Stimulated activated CD4-positive, alpha-beta T cell treated with anti-CD3 and anti-CD28 coated beads, Interleukin-12 subunit alpha, Interleukin-12 subunit beta, amount 100 ng/mL, for 24 hours (primary cell): ENCODE measurements at places on chromosomes 2 and 18.

DNA sequence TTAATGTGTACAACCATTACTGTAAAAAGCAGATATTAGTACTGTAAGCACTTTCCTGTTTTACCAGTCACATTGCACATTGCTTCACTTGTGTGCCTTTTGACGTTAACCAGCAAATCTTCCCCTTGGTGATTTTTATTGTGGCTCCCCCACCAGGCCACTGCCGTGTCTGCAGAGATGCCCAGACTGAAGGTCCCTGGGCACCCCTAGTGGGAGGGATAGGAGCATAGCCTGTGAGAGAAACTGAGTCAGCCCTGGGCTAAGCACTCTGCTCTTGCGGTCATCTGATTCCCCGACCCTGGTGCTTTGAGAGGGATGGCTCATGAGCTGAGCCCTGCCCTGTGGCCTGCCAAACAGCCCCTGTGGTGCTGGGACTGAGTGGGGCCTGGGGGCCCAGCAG, 73.4 kb downstream of the INPP4A start:
- no peak for DNase-seq

DNA sequence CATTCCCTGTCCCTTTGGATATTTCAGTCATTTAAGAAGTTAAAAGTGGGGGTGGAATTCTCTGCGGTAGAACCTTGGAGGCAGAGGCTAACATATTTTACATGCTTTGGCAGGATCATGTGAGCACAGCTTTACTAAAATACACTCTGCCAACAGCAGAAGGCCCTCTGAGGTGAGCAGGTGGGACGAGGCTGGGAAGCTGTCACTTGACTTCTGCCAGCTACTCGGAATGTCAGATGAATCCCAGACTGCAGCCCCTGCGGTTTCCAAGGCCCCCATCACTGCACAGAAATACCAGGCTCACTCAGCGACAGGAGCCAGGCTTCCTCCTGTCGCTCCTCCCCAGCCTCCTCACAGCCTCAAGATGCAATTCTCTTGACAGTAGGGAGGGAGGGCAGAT, 220.9 kb upstream of the REV1 start:
- DNase-seq = no peak

- DNase-seq = no peak
Measured at GRCh38 chr2:95309599-95309998, 12.5 kb downstream of the KCNIP3 start.

DNA sequence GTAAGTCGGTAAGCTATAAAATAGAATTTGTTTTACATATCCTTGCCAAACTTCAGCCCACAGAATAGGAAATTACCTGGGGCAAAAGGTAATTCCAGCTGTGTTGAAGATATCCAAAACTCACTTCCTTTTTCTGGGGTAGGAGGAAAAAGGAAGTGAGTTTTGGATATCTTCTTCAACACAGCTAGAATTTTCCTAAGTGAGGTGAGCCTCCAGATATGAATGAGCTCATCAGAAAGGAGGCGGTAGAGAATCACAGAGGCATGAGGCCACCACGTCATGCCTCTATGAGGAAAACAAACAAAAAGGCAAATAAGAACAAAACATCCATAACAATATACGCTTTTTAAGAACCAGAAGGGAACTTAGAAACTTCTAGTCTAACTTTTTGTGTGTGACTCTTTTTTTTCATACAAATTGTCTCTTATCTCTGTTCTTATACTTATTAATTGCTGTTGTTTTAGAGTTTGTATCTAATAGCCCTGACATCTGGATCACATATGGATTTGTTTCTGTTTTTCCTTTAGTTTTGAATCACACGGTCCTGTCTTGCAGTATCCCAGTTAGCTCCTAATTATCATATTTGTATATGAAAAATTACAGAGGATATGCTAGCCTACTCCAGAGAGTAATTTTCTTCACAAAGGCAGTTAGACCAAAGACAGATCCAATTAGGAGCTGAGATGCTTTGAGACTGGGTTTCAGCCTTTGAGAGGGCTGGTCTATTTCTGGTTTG, 104.5 kb downstream of the RBM43 start:
- no peak for DNase-seq

- no peak for DNase-seq
Measured at GRCh38 chr2:58922245-58922644, 681.1 kb upstream of the FANCL start.

GRCh38 chr2:30287190-30287840, 56.0 kb downstream of the LBH start:
- DNase-seq = no peak

GRCh38 chr2:61671561-61672315, 133.6 kb upstream of the XPO1 start:
- DNase-seq = no peak

- no peak for DNase-seq
Measured at GRCh38 chr18:12476955-12477354, 69.2 kb downstream of the PRELID3A start.

- no peak for DNase-seq
Measured at GRCh38 chr2:134459706-134460406, 206.0 kb downstream of the MGAT5 start.

DNA sequence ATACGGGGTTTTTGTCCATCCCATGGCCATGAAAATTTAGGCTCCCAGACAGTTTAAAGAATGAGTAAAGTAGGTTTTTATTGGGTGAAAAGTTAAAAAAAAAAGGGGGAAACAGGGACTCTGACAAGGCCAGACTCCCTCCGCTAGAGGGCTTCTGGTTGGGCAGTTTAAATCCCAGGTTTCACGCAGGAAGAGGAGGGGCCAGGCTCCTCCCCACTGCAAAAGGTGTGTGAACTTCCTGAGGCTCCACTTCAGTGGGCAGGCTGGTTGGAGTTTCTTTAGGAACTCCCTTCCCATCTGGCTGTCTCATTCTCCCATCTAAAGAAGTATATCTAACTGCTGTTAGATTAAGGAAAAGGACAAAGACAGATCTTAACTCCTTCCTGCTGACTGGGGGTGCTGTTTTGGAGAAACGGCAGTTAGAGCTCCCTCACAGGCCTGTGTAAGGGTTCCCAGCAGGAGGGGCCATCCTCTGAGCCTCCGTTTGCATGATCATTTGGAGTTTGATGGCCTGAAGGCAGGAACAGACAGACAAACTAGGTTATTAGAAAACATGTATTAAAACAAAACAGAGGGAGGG, 1160.7 kb downstream of the CNTNAP5 start:
- DNase-seq = no peak

- DNase-seq = no peak
Measured at GRCh38 chr2:222927600-222927999, 66.8 kb downstream of the ACSL3 start.

DNA sequence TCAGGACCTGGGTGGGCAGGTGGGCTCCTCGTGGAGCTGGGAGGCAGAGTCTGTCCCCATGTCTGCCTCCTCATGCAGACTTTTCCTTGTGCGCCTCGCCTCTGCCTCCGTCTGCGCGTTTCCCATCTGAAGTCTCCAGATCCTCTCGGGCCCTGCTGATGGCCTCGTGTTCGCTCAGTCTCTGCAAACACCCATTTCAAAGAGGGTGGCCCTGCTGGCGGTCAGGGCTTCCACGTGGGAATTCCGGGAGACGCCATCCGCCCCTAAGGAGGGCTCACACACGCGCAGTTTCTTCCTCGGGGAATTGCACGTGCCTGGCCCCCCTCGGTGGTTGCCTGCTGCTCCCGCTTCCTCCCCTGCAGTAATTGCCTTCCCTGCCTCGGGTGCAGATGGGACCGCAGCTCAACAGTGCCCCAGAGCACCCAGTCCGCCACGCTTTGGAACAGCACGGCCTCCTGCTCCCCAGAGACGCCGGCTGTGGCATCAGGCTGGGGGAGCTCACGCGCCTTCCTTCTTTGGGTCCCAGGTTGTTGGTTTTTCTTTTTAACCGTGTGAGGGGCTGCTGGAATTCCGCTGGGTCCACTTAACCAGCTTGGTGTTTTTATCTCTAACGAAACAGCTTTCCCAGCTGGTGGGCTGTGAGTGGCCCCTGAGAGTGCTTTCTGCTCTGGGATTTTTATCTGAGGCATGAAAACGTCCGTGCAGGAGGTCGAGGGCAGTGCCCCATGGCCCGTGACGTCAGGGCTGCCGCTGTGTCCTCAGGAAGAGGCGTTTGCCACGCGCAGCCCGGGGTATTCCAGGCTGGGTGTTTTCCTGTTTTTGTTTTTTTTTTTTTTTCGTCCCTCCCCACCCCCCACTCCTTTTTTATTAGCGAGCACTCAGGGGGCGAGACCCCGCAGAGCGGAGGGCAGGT, 16.1 kb downstream of the NFATC1 start:
- no peak for DNase-seq

- DNase-seq = no peak
Measured at GRCh38 chr2:145812165-145812554, 1292.2 kb upstream of the ZEB2 start.

GRCh38 chr2:110674620-110675555, 3.0 kb downstream of the BUB1 start:
- no peak for DNase-seq

DNA sequence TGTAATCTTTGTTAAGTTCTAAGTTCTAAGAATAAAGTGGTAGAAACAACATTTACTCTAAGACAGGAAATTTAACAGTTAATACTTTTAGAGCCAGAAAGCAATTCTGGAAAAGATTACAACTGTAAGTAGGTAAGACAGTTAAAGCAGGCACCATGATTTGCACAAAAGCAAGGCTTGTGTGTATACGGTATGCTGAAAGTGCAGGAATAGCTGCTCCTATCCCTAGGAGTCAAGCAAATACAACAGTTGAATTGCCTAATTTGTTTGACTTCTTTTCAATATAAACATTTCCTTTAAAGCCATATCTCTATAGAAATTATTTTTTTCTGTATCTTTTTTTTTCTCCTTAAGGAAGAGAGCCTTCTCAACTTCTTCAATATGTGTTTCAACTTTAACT, 116.4 kb downstream of the KCNJ3 start:
- no peak for DNase-seq

DNA sequence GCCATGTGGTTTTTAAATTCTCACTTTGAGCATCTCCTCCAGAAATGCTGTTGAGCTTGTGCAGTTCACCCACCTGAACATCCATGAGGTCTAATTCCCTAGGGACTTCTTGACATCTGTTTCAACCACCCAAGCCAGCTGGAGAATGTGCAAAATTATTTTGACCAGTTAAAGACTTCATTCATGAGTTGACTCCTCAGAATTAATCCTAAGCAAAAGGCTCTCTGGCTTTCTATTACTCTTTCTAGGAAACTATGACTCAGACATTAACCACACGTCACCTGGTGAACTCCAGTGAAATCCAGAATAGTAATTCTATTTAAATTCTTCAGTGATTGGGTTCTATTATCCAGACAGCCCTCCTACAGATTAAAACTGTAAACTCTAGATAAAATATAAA, 247.5 kb downstream of the NBAS start:
- no peak for DNase-seq

DNA sequence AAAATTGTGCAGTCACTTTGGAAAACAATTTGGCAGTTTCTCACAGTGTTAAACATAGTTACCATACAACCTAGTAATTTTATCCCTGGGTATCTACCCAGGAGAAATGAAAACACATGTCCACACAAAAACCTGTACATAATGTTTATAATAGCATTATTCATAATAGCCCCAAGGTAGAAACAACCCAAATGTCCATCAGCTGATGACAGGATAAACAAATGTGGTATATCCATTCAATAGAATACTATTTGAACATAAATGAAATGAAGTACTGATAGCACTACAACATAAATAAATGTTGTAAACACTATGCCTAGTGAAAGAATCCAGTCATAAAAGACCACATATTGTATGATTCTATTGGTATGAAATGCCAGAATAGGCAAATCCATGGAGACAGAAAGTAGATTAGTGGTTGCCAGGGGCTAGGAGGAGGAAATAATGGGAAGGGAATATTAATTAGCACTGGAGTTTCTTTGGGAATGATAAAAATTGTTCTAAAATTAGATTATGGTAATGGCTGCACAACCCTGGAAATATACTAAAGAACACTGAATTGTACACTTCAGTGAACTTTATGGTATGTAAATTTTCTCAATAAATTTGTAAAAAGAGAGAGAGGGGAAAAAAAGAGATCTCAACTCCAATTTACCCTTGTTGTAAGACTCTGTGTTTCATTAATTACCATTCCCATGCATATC, 20.8 kb upstream of the VIT start:
- no peak for DNase-seq

DNA sequence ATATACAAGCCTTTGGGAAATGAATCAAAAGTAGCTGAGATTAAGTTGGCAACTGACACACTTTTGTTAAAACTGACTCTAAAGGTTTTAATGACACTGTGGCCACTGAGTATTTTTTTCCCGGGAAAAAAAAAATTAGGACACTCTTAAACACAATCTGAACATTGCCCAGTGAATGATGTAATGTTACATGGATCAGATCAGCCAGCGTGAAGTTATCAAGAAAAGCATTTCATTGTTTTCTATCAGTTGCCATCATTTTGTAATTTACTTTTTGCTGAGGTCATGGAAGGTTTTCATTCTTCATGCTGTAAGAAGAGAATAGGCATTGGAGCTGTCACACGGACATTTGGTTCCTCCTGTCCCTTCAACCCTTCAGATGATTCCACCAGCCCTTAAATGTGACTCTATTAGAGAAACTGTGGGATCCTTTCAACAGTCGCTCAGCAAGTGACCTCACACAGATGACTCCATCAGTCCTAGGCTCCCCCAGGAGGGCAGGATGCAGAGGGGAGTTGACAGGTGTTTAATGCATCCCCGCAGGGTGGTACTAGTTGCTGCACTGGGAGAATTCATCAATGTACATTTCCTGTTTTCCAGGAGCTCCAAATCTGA, 164.2 kb downstream of the MGAT5 start:
- DNase-seq = no peak

- DNase-seq = no peak
Measured at GRCh38 chr2:180655393-180655792, 325.0 kb upstream of the UBE2E3 start.

- no peak for DNase-seq
Measured at GRCh38 chr2:57965961-57966360, 80.6 kb upstream of the VRK2 start.

DNA sequence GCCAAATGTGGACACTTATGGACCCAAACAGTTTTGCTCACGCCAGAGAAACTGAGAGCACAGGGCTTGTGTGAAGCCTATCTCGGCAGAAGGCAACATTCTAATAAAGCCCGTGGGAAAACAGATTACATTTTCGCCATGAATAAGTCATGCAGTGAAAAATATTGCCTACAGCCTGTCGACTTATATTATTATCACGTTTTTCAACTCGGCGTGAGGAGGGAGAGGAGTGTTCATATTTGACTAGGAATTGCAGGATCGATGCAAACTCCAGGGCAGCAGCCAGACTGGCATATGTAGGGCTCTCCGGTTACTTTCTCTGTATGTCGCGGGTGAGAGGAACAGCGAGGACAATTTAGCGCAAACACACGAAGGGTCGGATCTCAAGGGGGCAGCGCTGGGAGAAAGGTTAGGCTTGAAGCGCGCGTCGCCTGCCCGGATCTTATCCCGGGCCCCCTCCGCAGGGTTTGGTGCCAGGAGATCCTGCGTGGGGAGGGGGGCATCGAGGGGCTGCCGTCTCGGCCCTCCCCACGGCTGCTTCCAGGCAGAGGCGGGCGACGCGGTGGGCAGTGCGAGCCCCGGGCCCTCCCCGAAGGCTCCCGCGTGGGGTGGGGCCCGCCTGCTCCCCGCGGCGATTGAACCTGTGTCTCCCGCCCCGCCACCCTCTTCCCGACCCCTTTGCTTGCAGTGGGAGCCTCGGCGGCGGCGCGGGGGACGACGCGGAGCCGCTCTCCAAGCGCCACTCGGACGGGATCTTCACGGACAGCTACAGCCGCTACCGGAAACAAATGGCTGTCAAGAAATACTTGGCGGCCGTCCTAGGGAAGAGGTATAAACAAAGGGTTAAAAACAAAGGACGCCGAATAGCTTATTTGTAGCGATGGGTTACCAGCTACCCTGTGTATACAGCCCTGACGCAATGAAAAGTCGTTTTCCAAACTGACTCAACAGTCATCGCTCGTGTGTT, 4.4 kb downstream of the ADCYAP1 start:
- DNase-seq = no peak

GRCh38 chr2:30180226-30180625, 33.4 kb downstream of the YPEL5 start:
- no peak for DNase-seq
